Activated CD4-positive, alpha-beta T cell treated with anti-CD3 and anti-CD28 coated beads for 36 hours (primary cell): ENCODE measurements at places on chromosomes 7 and 10.
A peak's percentile ranks its signal among the peaks of the same experiment; 100 is the strongest.

DNA sequence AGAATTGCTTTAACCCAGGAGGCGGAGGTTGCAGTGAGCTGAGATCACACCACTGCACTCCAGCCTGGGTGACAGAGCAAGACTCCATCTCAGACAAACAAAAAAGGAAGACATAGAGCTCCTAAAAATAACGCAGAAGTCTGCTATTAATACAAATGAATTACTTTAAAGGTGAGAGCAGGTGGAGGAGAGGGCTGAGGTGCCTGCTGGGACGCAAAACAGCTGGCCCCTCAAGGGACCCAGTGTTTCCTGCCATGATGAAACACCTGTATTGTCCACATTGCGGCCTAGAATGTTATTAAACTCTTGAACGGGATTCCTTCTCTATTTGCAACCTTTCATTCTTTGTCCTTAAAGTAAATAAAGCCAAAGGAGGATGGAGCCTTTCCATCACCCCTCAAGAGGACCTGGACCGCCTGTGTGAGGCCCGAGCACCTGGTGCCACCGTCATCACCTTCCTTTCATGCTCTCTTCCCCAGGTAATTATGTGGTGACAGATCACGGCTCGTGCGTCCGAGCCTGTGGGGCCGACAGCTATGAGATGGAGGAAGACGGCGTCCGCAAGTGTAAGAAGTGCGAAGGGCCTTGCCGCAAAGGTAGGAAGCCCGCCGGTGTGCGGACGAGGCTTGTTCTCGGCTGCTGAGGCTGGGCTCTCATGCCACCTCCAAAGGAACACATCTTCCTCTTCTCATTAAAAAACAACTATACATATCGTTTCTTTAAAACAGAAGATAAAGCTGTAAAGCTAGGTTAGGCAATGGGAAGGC is 136.7 kb downstream of the EGFR start:
- DNase-seq, result no peak

DNA sequence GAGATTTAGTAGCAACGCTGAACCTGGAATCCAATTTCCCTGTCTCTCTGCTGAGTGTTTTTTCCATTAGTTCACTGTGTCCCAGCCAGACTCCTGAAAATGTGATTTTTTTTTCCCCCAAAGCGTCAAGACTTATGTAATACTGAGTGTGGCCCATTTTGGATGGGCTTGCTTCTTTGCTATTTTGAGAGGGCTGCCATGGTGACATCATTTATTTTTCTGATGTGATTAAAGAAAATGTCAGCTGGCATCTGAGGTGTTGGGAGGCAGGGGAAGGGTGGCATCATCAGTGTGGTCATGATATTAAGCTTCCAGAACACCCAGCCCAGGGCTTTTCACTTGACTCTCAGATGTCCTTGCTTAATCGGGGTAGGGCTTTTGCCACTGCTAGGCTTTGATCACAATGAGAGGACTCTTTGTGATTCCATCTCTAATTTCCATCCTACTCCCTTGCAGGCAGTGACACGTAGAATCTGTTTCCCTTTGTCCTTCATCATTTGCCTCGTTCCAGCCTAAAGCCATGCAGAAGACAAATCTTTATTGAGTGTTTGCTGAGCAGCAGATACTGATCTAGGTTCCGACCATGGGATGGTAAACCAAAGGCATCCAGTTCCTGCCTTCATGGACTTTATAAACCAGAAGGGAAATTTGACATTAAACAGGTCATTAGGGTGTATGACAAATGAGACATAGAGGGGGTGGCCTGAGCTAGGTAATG is 7.4 kb downstream of the ZNF365 start:
- DNase-seq, result no peak

DNA sequence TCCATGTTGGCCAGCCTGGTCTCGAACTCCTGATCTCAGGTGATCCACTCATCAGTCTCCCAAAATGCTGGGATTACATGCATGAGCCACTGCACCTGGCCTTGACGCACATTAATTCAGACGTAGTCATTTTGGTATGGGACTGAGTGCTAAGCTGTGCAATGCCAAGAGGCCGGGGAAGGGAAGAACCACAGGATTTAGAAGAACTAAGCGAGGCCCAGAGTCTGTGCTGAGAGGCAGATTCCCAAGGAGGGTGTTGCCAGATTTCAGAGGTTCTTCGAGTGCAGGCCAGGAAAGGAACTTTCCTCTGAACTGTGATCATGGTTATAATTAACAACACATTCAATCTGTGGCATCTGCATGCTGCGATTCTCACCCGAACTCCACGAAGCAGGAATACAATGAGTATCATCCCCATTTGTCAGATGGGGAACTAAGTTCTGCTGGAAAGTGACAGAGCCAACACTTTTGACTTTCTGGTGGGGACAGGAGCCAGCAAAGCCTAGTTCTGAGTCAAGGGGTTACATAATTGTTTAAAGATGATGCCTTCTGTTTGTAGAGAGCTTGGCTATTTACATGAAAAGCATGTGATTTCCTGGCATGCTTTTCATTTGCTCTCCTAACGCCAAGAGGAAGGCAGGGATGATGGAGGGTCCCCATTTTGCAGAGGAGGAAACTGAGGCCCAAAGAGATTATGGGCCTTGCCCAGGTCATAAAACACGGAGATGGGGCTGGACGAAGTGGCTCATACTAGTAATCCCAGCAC is 6.2 kb upstream of the ZAN start:
- no peak for DNase-seq

GRCh38 chr10:127715782-127716378 is 21.1 kb upstream of the FOXI2 start:
- DNase-seq, result no peak

DNA sequence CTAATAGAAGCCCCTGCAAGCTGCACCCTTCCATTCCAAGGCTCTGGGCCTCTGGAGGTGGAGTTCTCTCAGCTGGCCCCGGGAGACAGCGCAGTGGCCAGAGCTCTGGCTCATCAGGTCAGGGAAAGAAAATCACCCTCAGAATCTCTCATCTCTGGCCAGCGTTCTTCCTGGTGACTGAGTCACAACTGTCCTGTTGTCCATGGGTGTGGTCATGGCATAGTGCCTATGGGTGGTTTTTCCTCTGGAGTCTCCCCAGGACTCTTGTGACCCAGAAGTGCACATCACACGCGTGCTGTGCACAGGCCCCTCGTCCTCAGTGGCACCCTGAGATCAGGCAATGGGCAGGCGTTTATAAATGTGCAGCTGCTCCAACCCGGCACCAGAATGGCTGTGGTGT is 27.4 kb upstream of the FXYD4 start:
- no peak for DNase-seq

DNA sequence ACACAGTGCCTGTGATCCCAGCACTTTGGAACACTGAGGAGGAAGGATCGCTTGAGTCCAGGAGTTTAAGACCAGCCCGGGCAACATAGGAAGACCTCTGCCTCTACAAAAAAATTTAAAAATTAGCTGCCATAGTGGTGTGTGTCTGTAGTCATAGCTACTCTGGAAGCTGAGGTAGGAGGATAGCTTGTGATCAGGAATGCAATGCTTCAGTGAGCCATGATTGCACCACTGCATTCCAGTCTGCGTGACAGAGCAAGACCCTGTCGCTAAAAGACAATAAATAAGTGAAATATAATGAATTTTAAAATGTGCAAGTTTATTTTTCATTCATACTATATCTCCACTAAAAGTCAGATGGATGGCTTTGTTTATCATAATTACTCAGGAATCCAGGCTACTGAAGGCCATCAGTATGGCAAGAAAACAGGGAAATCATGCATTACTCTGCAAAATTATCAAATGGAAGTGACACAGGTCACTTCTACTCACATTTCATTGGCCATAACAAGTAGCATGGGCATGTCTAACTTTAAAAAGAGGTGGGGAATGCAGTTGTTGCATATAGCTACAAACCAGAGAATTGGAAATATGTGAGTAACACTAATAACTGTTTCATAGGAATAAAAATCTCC is 32.9 kb upstream of the FAM3C start:
- no peak for DNase-seq

GRCh38 chr10:59125666-59126065 is 50.8 kb upstream of the PHYHIPL start:
- DNase-seq, result no peak

DNA sequence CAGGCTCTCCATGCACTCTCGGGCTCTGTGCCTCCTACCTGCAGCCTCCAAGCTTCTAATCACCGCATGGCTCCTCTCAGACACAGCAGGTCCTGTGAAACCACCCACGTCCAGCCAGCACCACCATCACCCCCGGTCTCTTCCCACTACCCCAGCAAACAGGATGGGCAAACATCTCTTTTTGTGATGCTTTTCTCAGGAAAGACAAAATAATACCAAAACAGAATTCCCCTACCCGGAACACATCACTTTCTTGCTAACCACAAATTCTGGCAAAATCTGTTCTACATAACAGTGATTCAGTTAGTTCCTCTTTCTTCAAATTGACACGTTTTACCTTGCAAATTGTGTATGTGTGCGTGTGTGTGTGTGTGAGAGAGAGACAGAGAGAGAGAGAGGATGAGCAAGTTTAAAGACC is 6.5 kb downstream of the SNX8 start:
- peak; percentile 11 for DNase-seq

GRCh38 chr10:113052076-113052830 is 102.2 kb downstream of the TCF7L2 start:
- DNase-seq, result no peak

DNA sequence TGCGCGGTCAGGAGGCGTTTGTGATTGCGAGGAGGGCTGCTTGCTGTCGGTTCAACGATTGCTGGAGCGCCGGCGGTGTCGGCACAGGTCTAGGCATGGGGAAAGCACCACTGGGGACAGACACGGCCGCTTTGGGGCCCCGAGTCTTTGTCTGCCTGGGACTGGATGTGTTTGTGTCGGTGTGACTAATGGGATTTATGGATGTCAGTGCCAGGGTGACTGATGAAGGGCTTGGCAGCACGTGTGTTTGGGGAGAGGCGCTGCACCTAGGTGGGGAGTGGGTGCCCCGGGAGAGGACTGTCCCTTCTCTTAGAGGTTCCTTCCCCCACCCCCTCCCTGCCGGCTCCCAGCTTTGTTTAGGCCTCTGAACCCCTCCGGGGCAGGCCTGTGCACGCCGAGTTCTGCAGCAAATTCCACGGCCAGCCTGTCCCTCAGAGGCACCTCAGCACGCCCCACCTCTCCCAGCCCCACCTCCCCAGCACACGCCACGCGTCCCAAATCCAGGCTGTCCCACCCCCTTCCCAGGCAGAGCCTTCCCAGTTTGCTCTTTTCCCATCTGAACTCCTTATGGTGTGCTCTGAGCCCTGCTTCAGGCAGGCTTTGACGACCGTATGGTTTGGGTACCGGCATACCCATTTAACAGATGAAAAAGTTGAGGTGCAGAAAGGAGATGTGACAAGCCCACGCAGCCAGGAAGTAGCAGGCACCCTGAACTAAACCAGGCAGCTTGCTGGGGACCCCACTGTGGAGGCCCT is 6.4 kb upstream of the TNRC18 start:
- DNase-seq, result peak; percentile 41

DNA sequence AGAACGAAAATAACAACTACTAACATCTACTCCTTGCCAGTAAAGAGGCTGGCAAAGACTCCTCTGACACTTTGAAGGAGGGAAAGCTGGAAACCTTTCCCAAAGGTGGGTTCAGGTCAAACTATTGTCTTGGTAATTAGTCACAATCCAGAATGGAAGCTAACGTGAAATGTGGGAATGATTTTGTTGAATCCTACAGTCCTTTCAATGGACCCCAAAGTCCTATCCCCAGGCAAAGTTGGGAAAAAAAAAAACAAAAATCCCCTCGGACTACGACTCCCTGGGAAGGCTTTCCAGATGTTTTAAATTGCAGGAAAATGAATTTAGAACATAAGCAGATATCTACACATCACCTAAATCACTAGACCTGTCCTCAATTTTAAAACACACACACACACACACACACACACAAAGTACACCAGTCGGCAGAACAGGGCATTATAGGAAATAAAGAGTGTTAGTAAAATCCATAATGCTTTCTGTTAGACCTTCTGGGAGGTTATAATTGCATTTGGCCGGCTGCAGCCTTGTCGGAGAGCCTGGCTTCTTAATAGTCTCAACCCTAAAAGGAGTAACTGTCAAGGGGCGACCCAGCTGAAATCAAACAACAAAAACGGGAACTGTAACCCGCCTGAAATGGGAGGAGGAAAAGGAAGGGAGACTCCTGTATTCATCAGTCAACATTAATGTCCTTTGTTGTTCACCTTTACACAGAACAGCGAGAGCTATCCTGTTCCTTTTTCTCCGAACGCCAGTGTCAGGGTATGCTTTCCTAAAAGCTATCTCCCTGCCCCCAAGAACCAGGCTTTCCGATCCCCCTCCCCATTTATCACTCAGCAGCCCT is 1.5 kb downstream of the DOCK4 start:
- no peak for DNase-seq

DNA sequence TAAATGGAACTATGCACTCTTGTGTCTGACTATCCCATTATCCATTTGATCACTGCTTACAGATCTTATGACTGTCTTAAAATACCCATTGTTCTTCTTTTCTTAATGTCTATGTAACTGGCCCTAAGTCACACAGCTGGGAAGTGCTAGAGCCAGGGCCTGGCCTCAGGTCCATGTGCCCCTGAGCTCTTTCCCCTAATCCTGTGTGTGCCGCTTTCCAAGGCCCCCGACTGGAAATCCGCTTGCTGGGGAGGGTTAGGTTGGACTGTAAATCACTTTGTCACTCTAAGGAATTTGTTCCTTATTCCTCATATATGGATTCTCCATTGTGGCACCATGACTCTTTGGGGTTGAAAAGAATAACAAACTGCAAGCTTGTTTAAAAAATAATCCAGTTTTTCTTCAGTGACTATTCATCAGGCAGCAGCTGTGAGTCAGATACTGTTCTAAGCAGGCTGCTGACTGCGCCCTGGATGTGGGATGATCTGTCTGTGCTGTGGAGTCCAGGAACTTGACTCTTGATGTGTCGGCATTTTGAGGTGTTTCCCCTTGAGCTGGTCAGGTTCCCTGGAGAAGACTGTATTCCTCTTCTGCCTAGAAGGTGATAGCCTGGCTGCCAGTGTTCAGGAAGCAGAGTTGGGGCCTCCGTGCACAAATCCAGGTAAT is 236.3 kb downstream of the SDK1 start:
- DNase-seq, result no peak

GRCh38 chr10:16773334-16773733 is 43.9 kb downstream of the RSU1 start:
- no peak for DNase-seq

DNA sequence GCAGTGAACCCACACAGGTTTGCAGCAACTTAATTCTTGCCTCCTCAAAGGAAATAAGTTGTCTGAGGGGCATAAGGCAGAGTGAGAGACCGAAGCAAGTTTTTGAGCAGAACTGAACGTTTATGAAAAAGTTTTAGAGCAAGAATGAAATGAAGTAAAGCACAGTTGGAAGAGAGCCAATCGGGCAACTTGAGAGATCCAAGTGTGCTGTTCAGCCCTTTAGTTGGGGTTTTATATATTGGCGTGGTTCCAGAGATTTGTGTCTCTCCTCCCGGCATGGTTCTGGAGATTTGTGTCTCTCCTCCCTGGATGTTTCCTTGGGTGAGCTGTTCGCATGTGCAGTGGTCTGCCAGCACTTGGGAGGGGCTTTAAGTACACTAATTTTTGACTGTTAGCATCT is 141.4 kb upstream of the DGKB start:
- no peak for DNase-seq

DNA sequence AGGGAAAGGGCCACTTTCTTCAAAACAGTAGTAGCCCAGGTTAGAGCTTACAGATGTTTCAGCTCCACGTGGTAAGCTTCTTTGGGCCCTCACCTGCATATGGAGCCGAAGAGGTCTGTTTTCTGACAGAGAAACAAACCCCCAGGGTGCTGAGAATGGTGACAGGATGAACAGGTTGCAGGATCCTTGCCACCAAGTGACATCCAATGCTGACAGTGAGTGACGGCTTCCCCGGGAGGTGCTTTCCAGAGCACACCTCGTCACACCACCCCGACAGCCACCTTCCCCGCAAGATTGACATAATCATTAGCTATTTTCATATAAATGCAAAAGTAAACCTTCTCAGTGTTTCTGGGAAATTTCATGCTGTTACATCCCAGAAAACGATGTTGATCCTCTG is 109.3 kb upstream of the BTBD16 start:
- DNase-seq, result no peak
